ENCODE measurements at places on chromosomes 16 and 17.

- DNase-seq = no peak
These were observed 412.3 kb downstream of the MAF start for GRCh38 chr16:79188115-79188738.

GRCh38 chr17:38428112-38428642, at the start of gene ARHGAP23:
Gene ARHGAP23, plus strand, starts transcription at chr17:38428464. Its CDS starts 22 bp downstream, at chr17:38428486.
- no peak for DNase-seq

DNA sequence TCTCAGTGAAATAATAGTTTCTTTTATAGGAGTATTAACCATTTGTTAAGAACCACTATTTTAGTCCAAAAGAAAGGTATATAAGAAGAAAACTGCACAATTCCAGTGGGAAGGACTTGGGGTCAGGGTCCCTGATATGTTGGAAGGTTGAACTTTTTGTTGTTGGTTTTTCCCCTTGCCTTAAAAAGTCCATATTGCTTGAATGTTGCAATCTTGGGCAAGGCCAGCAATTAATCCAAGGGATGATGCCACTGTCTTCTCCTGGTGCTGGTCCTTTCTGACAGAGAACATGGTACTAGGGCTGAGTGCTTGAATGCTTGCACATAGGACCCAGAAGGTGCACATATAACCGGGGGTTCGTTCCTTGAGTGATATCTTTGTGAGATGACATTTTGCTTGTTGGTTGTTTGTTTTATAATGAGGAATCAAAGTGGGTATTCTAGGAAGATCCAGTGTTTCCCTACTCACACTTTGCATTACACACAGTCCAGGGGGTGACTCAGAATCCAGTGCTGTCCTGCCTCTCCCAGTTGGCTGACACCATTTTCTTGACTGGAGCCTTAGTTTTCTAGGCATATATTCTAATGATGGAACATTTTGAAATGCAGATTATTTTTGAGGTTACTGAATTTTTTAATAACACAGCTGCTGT, 54.9 kb downstream of the SIAH1 start:
- no peak for DNase-seq

DNA sequence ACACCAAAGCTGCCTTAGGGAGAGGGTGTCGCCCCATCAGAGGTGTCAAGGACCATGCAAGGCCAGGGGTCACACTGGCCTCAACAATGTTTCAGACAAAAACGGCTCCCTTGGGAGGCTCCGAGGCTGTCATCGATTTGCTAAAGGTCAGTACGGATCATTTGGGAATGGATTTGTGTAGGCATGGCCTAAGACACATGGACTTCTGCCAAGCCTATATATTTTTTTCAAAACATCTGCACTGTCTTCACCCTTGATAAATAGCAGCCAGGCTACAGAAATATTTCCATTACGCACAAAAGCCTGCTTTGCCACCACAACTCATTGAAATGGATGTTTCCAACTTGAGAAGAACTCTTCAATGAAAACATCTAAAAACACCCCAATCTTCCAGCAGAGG, 10.3 kb downstream of the CUEDC1 start:
- DNase-seq = no peak

- DNase-seq = peak; percentile 89
These were observed 177.4 kb downstream of the RBFOX1 start for GRCh38 chr16:7509963-7510601.

All from spinal cord (tissue), 10 donors.